ENCODE measurements at places on chromosomes 2 and 18.

GRCh38 chr2:44663471-44664073, 277.9 kb upstream of the SIX3 start:
- DNase-seq, result no peak

DNA sequence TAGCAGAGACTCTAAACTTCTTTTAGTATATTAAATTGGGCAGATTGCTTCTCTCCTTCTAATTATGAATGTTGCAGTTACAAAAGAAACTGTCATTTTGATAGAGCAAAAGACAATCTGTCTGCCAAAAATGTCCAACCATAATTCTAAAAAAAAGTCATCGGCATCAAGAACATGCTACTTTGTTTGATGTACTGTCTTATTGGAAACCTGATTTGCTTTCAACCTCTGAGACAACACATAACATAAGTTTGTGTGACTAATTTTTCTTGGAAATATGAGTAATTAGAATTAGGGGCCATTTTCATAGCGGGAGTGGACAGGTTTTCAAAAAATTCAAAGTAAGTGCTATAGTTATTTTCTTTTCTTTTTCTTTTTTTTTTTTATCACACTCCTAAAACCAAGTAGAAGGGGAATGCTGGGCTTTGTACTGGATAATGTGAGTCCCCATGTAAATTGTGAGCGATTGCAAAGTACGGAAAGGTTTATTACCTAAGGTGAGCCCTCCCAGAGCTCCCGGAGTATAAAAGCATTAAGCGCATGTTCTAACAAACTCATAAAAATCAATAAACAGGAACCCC, 59.1 kb downstream of the ZEB2 start:
- DNase-seq, result no peak

GRCh38 chr2:239298116-239298804, 102.6 kb downstream of the HDAC4 start:
- DNase-seq, result no peak

GRCh38 chr2:30072250-30072842, 74.5 kb upstream of the YPEL5 start:
- peak; percentile 48 for DNase-seq

DNA sequence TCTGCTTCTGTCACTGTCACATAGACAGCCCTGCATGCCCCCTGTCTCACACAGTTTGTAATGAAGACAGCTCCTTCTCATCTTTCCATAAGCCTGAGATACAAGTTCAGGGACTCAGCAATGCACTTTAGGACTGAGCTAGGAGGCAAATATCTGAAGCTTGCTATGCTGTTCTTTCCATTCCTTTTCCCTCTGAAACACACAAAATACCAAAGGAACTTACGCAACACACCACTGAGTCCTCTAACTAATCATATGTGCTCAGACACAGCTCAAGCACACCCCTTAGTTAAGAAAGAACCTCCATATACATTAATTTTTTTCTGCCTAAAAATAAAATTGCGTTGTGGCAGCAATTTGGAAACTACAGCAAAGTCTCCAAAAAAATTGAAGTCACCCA, 17.9 kb downstream of the SERPINB8 start:
- DNase-seq, result no peak

DNA sequence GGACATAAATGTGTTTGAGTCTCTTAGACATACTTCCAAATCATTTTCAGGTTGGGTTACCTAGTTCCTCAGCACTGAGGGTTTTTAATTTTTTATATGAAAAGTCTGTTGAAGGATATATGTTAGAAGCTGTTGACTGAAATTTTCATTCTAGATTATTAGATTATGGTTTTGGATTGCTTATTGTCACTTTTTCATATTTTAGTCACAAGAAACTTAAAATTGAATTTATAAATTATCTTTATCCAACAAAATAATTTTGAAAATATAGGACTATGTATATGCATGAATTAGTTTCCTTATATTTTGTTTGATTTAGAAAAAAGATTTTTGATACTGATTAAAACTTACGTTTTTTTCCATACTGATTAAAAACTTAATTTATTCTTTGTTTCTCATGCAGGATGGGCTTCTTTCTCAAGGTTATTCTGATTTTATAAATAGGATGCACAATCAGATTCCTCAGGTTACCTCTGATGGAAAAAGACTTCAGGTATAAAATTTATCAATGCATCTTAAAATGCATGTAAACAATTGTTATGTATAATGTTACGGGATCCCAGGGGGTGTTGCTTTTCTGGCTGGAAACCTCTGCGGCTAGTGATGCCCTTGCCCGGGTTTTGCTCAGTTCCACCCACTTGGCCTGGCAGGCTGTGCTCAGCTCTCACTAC, 26.2 kb downstream of the DDX1 start:
- DNase-seq, result no peak

- DNase-seq, result no peak
These were observed 11.3 kb downstream of the VPS54 start for GRCh38 chr2:64007924-64008323.

GRCh38 chr2:105272176-105272575, 30.6 kb downstream of the GPR45 start:
- DNase-seq, result no peak

GRCh38 chr2:186347472-186347871, 138.6 kb upstream of the ZC3H15 start:
- peak; percentile 37 for DNase-seq

- no peak for DNase-seq
These were observed 945.5 kb downstream of the EPHA4 start for GRCh38 chr2:220626603-220627002.

DNA sequence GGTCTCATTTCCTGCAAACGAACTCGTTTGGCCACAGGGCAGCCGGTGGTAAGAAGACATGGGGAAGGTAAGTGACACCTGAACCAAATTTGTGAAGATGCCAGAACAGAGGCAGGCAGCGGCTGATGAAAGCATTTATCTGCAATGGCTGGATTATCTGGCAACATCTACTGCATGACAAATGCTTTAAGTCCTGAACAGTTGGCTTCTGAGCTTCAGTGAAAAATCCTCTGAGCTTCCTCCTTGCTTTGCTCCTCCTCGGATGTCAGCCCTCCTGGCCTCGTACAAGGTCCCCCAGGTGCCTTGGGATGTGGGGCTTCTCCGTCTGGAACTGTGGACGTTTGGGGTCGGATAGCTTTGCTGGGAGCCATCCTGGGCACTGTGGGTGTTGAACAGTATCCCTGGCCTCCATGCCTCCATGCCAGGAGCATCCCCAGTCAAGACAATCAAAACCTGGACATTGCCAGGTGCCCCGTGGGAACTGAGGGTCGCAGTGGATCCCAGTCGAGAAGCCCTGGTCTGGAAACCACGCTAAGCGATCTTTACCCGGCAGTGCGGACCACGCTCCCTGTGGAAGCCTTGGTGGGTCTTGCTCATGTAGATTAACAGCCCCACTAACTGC, 49.3 kb downstream of the KCNG2 start:
- no peak for DNase-seq

DNA sequence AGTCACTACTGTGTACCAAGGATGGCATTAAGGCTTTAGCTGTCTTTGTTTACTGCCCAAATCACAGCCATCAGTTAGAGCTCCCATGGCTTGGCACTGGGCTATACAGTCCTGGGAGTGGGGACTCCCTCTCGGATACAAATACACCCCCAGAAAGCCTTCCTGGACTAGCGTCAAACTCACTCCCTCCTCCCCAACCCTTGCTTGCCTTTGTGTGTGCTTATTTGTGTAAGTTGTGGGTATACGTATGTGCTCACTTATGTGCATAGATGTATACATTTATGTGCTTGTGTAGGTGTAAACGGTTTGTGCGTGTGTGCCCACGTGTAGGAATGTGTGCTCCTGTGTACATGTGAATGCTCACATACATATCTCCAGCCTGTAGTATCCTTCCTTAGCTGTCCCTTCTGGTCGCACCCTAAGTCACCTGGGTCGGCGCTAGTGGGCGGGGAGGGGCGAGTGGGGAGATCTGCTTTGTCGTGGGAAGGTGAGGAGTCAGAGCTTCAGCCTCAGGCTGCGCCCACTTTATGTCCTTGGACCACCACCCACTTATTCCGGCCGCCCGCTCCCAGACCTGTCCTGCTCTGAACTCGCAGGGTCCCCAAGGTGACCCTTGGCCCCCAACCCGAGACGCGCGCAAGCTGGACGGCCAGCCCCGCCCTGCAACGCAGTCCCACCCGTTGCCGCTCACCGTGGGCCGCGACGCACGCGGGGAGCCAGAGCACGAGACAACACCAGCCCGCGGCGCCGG, 461 bp downstream of the PRADC1 start:
- no peak for DNase-seq

GRCh38 chr18:68874361-68874760, 76.5 kb downstream of the CCDC102B start:
- DNase-seq, result no peak

GRCh38 chr2:140063356-140063755, 1283.2 kb upstream of the NXPH2 start:
- DNase-seq, result no peak

DNA sequence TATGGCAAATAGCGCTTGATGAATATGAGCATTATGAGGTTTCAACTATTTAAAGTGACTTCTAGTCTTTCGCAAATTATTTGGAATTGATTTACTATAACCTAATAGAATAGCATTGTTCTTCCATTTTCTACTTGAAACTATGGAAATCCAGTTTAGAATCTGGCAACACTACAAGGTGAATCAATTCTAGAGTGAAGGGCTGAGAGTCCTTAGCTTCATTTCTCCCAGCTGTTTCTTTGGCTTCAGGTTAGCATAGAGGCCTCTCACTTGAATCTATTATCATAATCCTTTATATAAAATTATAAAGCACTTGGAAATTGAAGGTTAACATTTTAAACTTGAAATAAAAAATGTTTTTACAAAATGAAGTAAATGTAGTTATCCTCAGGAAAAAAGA, 318.8 kb downstream of the CCDC85A start:
- DNase-seq, result no peak
